ENCODE measurements at places on chromosomes 4 and X.

- no peak for DNase-seq
Measured at GRCh38 chr4:68359508-68359907, 9.6 kb upstream of the YTHDC1 start.

DNA sequence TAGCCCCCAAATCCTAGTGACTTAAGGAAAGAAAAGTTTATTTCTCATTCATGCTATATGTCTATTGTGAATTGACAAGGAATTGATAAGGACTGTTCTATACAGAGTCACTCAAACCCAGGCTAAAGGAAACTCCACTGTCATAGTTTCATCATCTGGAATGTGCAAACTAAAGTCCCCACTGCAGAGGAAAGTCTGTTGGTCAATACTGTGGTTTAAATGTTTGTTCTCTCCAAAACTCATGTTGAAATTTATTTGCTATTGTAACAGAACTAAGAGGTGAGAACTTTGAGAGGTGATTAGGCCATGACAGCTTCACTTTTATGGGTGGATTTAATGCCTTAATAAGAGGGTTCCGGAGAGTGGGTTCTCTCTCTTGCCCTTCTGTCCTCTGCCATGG is 149.6 kb downstream of the COX18 start:
- DNase-seq: no peak

GRCh38 chr4:114265342-114265741 is 285.9 kb upstream of the ARSJ start:
- DNase-seq: no peak

DNA sequence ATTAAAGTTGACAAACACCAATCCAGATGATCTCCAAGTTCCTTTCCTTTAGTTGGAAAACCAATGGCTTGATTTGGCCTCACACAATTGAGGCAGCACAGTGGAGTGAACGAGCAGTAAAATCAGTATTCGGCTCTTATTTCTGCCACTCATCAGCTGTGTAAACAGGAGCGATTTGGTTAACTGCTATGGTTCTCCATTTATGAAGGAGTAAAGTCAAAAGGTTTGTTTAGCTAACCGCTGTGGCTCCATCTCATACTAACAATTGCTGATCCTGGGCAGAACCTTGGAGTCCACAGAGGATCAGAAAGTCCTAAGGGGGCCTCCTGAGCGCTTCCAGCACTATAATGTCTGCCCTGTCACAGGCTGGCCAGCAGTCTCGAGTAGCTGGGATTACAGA is 54.5 kb upstream of the EXOC1L start:
- no peak for DNase-seq

DNA sequence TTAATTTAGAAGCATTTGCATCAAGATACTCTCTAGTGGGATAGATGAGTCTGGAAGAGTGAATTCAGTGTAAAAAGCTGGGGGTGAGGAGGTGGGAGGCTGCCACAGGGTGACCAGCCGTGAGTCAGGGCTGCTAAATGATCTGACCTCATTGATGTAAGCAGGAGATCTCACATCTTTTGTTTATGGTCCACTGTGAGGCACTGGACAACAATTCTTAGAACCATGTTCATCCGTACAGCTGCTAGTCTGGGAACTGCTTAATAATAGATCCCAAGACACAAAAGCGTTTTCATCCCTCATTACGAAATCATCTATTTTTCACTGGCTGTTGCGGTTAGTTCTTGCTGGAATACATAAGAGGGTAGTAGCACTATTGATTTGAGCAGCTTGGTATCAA is 14.1 kb downstream of the KLF3 start:
- no peak for DNase-seq

GRCh38 chr4:124910327-124910726 is 197.8 kb upstream of the ANKRD50 start:
- no peak for DNase-seq

- no peak for DNase-seq
Measured at GRCh38 chr4:31702326-31702725, 982.2 kb downstream of the PCDH7 start.

DNA sequence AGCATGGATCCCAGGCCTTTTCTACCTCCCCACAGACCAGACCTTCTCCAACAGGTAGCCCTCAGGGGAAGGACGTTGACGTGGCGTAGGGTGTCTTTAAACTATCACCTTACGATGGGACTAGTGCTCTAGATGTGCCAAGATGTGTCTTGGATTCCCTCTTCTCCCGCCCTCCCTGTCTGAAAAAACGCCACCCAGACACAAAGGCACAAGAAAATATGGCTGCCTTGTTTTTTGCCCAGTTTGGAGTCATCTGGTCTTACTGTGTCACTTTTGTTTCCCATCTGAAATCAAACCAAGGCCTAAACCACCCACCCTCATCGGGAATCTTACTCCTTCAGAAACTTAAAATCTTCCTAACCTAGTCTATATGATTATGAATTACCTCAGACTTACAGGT is 235.4 kb downstream of the OR13H1 start:
- no peak for DNase-seq

- no peak for DNase-seq
Measured at GRCh38 chr4:68872643-68873502, 57.1 kb downstream of the UGT2B10 start.

All from HFF-Myc (cell line).